Fibroblast of skin of right biceps (primary cell): ENCODE measurements at places on chromosomes 6 and 20.
A peak's percentile ranks its signal among the peaks of the same experiment; 100 is the strongest.

- DNase-seq = no peak
These were observed 61.6 kb downstream of the TRDN start for GRCh38 chr6:123575188-123575587.

GRCh38 chr6:170437719-170438401, 115.2 kb downstream of the PSMB1 start:
- DNase-seq = no peak

DNA sequence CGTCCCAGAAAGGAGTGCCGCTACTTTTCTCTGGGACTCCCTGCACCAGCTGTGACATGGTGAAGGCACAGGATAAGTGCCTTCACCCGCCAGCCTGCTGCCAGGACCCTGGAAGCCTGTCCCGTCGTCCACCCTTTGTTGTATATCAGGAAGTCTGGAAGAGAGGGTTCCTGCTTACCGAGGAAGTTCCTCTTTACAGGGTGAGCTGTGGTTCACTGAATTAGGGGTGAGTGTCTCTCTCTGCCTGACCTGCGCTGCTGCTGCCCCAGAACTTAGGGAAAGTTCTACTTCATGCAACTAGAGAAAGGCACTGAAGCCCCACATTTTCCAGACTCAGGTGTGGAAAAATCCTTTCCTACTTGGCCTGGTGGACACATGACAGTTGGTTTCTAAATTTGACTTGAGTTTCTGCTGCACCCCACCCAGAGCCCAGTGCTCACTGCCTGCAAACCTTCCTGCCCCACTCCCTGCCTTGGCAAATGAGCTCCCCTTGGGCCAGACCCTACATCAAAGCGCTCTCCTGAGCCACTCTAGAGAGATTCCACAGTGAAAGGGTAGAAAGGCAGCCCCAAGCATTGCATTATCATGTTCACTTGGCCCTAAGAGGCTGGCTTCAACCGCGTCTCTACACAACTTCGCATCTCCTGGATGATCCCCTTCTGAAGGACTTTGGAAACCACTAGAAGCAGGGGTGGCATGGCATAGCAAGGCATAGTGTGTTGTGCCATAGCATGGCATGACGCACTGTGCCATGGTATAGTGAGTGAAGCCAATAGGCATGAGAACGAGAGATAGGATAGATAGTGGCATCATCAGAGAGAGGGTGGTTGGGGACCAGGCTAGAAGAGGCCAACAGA, 215.8 kb upstream of the CDYL start:
- DNase-seq = no peak

GRCh38 chr6:148578489-148578814, 168.4 kb upstream of the UST start:
- no peak for DNase-seq

DNA sequence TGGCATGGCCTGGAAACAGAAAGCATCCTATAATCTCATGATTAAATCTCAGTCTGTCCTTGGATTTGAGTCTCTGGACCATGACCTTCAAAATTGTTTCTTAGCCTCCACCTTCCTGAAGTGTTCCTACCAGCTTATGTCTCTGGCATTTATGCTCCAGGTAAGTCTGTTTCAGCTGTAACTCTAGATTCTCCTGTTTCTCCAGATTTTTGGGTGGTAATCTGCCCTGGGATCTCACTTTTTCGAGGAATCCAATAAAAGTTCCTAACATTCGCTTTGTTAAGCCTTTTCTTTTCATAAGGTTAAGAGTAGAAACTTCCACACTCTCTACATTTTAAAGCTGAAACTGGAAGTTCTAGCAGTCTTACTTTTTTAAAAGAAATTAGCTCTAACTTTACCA, 318.5 kb downstream of the C6orf118 start:
- no peak for DNase-seq

DNA sequence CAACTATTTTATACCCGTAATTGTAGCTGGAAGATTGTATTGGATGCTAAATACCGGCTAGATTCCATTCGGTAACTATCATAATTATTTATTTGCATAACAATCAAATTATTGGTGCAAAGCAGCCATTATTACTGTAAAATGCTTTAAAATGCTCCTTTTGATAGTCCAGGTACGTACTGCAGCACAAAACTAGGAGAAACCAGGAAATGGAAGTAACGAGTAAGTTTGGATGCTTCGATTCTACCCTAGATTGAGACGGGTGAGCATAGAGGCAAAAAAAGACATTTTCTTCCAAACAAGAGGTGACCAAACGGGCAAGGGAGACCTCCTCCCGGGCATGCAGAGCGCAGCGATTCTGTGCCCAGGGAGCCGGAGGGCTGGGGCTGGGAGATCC, 469 bp upstream of the XRN2 start:
- DNase-seq = no peak

DNA sequence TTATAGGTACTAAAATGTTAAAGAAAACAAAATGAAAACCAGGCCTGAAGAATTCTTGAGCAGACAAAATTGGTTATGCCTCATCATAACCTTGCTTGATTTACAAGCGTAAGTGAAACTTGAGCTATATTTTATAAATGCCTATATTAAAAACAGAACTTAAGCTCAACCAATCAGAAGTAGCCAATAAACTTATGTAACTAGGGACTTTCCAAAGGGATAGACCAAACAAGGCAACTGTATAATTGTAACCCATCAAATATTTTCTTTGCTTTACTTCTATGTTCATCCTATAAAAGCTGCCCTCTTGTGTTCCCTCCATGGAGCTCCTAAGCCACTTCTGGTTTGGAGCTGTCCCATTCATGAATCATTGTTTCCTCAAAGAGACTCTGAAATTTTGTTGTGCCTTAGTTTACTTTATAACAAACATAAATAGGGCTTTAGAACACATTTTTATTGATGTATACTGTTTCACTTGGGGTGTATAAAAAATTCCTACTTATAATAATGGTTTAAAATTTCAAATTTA, 101.6 kb upstream of the CARMIL1 start:
- DNase-seq = no peak

- no peak for DNase-seq
These were observed 50.3 kb upstream of the PREP start for GRCh38 chr6:105452924-105453756.

DNA sequence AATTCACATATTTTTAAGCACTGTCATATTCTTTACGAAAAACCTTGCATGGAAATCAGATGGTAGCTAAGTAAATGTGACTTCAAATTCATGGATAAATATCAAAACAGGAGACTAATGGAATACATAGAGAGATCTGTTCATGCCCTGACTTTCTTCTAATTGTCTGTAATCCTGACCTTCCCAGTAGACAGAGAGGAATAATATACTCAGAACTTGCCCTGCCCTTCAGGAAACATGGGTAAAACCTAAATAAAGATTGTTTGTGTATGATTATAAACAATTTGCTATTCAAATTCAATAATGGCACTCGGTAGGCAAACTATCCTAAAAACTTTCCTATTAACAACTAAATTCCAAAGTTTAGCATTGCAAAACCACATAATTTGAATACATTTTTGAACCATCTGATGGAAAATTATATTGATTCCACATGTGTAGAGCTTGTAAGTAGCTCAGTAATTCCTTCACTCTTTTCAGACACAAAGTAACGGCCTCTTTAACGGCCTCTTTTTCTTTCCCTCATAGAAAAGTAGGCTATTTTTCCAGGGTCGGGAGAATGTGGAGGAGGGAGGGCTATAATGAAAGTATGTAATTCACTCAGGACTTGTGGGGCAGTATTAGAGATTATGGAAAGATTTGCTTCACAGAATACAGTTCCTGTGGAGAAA, 227.6 kb downstream of the ALDH8A1 start:
- DNase-seq = peak; percentile 71

DNA sequence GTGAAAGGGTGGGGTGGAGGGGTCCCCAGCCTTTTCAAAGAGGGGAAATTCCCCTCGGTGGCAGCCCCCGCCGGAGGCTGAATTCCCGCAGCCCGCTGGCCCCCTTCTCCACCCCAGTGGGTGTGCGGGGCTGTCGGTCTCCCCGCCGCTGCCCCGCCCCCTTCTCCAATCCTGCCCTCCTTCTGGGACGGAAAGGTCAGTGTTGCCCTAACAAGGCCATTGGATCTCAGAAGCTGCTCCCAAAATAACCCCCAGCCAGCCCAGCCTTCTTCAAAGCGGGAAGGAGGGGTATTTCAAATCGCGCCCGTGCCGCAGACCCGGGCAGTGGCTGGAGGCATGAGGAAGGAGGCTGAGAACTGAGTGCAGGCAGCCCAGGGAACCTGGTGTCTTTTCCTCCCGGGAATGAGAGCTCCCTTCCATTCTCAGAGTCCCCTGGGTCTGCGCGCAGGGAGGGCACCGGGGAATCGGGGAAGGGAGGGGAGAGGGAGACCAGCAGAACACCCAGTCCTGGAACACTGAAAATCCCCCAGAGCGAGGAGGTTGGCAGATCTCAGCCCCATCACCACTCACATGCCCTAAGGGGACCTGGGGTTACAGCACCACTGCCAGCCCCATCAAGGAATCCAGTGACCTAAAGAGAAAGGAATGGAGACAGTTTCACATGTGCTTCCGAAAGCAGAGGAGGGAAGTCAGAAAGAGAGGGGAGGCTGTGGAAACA, at the start of gene JPH2:
Gene JPH2, minus strand, starts transcription at position 135 of the 718 bp plus-strand sequence. CDS start 483 bp downstream, outside the sequence.
- DNase-seq = peak; percentile 87

- DNase-seq = no peak
These were observed 798.5 kb upstream of the EPHA7 start for GRCh38 chr6:94217836-94218235.

- no peak for DNase-seq
These were observed 4.9 kb upstream of the PTGIS start for GRCh38 chr20:49572857-49573256.

DNA sequence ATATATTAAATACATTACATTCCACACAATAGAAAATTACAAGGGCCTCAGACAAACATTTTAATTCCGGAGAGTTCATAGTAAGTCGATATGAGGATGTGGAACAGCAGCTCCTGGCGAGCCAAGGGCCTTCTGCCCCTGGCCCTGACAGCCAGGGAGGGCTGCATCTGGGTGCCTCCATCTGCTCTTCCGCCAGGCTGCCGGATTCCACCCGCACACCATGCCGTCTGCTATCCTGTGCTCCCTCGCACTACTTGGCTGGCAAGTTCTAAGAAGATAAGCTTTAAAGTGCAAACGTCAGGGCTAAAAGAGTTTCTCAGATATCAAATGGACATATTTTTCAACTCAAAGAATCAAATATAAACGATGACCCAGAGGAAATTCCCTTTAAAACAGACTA, 656.3 kb upstream of the NOX3 start:
- DNase-seq = no peak

DNA sequence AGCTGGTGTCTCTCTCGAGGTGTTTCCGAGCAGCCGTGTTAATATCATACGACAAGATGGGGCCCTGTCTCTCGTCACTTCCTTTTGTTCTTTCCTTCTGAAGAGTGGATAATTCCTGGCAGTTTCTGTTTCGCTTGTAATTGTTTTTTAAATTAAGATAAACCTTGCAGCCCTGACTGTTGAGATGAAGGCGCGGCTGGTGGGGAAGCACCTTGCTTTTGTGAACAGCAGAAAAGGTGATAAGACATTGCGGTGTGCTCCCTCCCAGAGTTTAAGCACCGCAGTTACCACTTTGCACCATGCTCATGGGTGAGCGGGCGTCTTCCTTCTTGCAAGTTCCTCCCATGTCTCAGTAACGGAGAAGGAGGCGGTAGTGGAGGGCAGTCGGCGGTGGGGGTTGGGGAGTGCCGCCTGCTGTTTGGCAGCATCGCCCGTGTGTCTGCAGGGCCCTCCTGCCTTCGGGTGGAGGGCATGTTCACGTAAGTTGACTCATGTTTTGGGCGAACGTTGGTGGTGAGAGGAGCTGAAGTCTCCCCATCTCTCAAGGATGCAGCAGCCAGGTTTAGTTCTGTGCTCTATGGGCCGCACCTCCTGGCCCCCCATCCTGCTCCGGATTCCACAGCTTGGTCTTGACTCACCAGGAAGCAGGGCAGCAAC, 345.9 kb downstream of the TAF4 start:
- DNase-seq = no peak
